ENCODE measurements at places on chromosomes 3 and 15. TPM values are rescaled to one million over a fixed set of nuclear protein-coding genes. Genes with fewer than 3 reads are reported as not detected.

DNA sequence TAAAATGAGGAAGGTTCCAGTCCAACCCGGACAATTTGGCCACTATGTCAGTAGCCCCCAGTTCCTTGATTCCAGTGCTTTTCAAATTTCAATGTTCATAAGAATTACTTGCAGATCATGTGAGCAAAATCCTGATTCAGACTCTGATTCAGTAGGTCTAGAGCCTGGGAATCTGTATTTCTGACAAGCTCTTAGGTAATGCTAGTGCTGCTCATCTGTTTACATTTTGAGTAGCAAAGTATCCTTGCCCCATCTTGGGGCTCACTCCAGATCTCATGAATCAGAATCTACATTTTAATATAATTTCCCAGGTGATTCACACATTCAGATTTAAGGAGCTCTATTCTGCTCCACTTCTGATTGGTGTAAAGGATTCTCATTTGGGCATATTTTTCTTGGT is 142.0 kb downstream of the NAALADL2 start:
- no peak for DNase-seq

SEC61A1 gene
- total RNA-seq, result 534 TPM

- DNase-seq, result no peak
Measured at GRCh38 chr15:39269352-39269751, 311.5 kb upstream of the THBS1 start.

LSAMP gene
- total RNA-seq, result not detected

DNA sequence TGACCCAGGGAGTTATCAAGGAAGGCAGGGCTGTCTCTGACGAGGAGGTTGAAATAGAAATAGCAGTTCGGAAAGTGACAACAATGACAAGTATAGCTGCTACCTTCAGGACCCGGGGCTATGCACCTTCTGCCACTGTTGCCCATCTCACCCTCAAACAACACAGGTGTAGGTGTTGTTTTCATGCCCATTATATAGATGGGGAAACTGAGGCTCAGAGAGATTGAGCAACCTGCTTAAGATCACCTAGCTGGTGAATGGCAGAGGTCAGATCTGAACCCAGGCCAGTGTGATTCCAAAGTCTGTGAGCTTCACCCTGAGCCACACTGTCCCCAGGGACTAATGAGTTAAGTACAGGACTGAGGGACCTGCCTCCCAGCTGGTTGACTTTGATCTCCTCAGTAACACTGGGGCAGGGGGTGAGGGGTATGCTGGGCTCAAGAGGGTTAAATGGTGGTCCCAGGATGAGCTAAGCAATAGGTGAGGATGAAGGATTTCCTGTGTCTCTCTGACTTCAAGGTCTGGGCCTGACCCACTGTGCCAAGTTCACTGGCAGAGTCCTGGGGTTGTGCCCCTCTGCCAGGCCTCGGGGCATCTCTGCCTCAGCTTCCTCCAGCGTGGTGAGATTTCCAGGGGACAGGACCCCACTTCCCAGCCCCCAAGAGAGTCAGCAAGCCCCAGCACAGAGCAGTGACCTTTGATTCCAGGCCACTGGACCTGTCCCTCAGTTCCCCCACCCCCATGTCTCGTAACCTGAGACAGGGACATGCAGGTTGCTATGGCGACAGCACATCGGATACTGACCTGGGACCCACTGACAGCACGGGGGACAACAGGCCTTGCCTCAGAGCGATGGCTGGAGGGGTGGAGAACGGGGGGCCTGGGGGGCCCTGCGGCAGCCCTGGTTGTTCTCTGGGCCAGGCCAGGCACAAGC is 35.0 kb downstream of the ATP2B2 start:
- DNase-seq, result no peak

DNA sequence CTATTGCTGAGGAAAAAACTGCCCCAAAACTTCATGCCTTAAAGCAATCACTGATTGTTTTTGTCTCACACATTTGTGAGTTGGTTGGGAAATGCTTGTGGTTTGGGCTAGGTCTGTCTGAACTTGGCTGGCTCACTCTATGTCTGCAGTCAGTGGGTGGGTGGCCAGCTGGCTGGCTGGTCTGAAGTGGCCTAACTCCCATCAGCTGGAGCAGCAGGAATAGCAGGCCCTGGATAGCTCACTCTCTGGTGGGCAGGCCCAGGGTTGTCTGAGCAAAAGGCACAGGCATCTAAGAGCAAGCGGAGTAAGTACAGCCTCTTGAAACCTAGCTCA is 37.7 kb upstream of the PRR20G start:
- no peak for DNase-seq

GRCh38 chr3:42739401-42740158 is 33.5 kb downstream of the CCDC13 start:
- no peak for DNase-seq
